ENCODE measurements at places on chromosomes 2 and 18.

DNA sequence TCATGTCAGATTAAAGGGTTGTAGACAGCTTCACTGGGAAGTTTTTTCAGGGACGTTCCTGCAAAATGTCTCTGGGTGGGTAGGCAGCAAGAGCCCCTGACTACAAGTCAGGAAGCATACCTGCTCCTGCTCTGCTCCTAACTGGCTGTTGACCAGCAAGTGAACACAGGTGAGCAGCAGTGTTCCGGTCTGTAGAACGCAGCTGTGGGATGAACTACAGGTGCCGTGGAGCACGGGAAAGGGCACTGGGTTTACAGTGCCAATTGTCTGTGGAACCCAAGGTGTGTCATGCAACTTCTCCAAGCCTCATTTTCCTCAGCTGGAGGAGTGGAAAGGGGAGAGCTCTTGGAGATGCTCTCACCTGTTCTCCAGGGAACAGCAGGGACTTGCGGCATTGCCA, 6.6 kb downstream of the ASB18 start:
- DNase-seq = no peak

DNA sequence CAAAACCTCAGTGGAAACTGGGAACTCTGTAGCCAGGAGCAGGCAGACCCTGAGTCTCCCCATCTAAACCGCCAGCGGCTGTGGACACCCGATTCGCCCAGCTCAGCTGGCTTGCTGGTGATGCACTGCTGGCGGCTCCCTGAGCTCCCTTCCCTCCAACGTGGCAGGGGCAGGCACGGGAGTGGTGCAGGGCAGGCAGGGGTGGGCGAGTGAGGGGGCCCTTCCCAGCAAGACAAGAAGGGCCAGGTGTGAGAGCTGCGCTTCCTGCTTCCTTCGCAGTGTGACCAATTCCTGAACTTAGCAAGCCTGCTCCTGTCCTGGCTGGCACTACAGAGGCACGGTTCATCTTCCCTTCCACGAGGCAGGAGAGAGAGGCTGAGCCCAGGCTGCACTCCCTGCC, 12.3 kb upstream of the SEMA4C start:
- no peak for DNase-seq

- DNase-seq = no peak
These were observed 835.9 kb downstream of the GALR1 start for GRCh38 chr18:78085241-78086185.

GRCh38 chr2:171404261-171404660, 29.5 kb downstream of the METTL8 start:
- DNase-seq = no peak

DNA sequence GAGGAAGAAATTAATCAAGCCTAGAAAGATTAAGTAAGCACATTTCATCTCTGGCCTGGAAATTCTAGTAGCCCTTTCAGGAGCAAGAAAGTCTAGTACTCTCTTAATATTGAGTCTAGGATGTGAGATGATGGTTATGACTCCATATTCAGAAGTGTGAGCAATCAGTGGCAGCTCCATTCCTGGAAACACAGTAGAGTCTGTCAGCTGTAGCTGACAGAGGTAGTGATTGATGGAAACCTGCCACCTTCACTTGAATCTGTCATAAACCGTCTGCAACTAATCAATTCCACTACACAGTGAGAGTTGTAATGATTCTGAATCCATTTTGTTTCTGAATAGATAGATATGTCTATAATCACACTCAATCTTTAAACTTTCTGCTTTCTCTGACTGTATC, 635.1 kb downstream of the IRS1 start:
- no peak for DNase-seq

GRCh38 chr18:53033128-53033527, 693.1 kb downstream of the DCC start:
- no peak for DNase-seq

- DNase-seq = no peak
These were observed 43.1 kb upstream of the GPC1 start for GRCh38 chr2:240392084-240392947.

DNA sequence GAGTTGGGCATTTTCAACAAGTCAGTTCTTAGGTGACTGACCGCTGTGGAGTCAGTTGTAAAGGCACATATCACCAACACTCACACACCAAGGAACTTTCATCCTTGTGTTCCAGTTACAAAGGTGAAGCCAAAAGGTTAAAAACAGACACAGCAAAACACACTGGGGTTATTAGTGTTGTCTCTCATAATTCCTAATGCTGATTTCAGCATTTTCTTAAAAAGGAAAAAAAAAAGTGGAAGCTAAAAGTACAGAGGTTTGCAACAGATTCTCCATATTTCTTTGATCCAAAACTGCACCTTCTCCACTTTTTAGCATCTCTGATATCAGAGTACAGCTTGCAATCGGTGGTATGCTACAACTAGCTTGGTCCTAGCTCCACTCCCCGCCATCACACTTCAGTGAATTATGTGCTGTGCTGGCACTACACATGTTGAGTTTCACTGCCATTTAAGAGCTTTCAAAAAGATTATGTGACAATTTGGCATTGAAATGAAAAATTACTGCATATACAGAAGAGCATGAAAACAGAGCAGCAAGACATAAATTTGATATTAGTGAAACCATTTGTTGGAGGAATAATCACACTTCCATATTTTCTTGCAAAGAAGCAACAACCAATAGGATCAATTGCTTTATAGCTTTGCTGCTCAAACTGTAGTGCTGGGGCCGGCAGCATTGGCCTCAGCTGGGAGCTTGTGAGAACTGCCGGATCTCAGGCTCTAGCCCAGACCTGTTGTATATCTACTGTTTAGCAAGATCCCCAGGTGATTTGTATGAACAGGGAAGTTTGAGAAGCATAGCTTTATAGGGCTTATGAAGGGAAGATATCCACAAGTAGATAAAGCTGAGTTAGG, 62.3 kb upstream of the DAPL1 start:
- no peak for DNase-seq

DNA sequence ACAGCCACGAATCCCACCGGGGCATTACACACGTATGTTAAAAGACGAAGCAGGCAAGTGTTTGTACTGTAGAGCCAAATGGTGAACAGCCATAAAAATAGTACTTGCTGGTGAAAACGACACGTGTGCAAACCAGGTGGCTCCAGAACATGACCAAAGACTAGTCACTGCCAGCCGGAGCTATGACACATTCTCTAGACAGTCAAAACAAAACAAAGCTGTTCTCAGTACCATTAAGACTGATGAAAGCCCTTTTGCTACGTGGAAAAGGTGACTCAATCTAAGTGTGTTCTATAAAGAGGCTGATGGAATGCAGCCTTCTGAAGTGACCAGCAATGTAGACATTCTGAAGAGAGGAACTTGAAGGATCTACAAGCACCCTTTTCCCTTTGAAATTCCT, 367.7 kb upstream of the NETO1 start:
- DNase-seq = no peak

- DNase-seq = peak; percentile 65
These were observed 21.5 kb upstream of the CDKL4 start for GRCh38 chr2:39265315-39265714.

- DNase-seq = no peak
These were observed 548.0 kb downstream of the DCC start for GRCh38 chr18:52888014-52888413.

DNA sequence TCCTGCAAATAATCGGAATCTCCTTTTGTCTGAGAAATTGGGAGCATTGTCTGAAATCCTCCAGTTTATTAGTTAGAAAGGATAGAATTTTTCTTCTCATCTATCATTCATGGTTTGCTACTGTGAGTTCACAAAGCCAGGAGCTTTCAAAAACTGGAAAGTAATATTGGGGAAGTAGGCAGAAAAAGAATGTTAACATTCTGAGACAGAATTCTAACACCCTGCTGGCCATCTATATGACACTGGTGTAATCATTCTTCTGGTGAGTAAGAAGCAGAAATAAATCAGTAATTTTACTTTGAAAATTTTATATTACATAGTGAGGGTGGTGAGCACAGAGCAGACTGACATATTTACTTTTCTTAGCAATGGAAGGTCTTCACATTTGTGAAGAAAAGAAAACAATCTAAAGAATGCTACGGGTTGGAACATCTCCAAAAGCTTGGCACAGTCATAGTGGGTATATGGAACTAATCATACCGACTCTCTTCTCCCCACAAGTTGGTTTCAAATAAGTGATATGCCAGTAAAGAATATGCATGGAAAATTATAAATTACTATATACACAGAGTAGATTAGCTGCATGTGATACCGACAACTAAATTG, 344.9 kb downstream of the LPIN1 start:
- DNase-seq = no peak

- DNase-seq = no peak
These were observed 2.7 kb downstream of the STARD7 start for GRCh38 chr2:96205888-96206287.

DNA sequence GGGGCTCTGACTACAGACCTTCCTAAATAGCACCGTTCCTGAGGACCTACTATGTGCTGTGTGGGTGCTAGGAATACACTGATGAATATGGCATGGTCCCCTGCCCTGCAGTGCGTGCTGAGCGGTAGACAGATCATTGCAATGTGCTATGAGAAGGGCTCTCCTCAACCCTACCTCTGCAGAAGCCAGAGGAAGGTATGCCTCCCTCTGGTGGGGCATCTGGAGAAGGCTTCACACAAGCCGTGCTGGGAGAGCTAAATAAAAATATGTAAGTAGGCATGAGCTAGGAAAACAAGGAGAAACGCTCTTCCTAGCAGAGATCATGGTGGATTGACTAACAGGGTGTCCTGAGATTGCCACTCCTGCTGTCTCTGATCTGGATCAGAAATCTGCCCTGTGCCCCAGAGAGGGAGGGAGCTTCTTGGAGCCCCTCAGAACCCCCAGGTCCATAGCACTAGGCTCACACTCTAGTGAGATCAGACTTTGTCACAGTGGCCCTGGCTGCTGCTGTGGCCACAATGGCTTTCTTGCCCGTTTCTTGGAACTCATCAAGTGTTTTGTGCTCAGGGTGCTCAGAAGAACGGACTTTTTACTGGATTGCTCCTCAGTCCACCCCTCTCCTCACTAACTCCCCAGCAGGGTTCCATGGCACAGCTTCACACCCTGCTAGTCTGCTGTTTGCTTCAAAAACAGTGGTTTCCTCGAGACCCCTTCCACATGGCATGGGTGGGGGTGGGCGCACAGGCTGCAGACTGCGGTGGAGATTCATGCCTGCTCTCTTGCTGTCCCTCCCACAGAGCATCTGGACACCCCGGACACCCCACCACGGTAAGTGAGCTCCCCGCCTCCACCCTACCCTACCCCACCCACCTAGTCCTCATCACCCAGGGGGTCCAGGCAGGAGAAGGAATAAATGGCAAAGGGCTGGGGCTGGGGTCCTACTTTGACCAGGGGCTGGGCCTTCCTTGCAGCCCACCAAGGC, 14.2 kb downstream of the SIGLEC15 start:
- DNase-seq = peak; percentile 82

DNA sequence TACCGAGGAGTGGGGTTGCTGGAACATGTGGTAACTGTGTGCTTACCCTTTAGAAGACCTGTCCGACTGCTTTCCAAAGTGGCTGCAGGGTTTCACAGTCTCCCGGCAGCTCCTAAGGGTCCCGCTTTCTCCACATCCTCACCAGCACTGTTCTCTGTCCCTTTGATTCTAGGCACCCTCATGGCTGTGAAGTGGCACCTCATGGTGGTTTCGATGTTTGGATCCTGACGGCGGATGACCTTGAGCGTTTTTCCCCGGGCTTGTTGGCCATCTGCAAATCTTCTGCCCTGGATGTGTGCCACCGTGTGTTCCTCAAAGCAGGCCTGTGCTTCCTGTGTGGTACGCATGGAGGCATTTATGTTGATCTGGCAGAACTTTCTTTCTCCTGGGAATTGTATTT, 292.5 kb upstream of the HDAC4 start:
- DNase-seq = no peak

- DNase-seq = no peak
These were observed 155.6 kb upstream of the XPO1 start for GRCh38 chr2:61693744-61694143.

- DNase-seq = no peak
These were observed 19.8 kb downstream of the TMEM185B start for GRCh38 chr2:120203251-120204021.

GRCh38 chr18:56770097-56770496, 118.9 kb downstream of the WDR7 start:
- DNase-seq = no peak

GRCh38 chr18:56986829-56987228, 160.1 kb upstream of the BOD1L2 start:
- no peak for DNase-seq

DNA sequence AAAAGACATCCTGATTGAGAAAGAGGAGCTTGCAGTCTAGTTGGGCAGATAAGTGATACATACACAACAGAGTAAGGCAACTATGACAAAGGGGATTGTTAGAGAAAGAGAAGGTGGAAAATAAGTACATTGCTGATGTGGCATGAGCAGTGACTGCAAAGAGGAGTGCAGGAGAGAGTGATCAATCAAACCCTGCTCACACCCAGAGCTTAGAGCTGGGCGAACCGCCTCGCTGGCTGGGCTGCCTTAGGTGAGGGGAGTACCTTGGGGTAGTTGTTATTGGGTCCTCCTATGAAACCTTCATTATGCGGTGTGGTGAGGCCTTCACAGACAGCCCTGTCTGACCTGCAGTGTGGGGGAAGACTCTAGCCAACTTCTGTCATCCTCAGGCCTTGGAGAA, 161.7 kb downstream of the FHOD3 start:
- no peak for DNase-seq

GRCh38 chr2:173968551-173968950, 3.4 kb upstream of the SP3 start:
- no peak for DNase-seq

GRCh38 chr2:96727431-96727830, 12.4 kb downstream of the LMAN2L start:
- DNase-seq = no peak

DNA sequence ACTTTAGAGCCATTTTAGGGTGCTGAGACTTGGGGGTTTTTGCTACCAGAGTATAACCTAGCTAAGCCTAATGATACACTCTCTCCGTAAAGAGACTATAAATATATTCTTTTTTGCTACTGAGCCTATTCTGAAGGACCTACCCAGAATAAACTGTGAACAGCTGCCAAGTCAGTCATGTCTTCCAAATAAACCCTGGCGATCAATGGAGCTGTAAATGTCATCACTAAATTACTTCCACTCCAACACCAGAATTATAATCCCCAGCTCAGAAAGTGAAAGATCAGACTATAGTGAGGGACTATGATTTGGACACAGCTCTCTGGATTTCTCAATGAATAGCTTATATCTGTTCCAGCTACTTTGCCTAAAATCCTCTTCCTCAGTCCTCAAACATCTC, 178.9 kb downstream of the METTL4 start:
- no peak for DNase-seq

- DNase-seq = no peak
These were observed 64.8 kb downstream of the COX7A2L start for GRCh38 chr2:42296226-42296625.

All from Karpas-422 (cell line).